Naive B cell (primary cell): ENCODE measurements at places on chromosomes 3 and 15.
A peak's percentile ranks its signal among the peaks of the same experiment; 100 is the strongest.

DNA sequence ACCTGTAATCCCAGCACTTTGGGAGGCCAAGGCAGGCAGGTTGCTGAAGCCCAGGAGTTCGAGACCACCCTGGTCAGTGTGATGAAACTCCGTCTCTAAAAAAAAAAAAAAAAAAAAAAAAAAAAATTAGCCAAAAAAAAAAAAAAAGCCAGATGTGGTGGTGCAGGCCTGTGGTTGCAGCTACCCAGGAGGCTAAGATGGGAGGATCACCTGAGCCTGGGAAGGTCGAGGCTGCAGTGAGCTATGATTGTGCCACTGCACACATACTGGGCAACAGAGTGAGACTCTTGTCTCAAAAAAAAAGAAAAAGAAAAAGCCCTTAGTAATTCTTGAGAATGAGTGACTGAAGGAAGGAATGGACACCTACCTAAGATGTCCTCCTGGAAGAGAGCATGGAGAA lies 105.1 kb downstream of the VGLL4 start:
- no peak for DNase-seq

GRCh38 chr3:190531406-190531805 lies 17.5 kb downstream of the IL1RAP start:
- no peak for DNase-seq

DNA sequence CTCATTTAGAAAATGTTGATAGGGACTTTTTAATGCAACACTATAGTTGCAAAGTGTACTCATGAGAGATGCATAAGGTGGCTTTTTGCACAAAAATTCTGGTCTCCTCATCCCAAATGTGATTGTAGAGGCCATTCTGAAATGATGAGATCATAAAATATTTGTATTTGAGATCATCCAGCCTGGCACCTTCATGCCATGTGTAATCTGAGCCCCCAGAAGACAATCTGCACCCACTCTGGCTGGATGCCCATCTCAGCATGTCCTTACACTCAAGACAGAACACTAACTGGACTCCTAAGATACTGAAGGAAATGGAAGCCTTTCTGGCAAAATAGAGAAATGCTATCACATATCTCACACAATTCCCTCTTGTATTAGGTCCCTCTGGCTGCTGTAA lies 49.2 kb downstream of the SLC7A14 start:
- DNase-seq: no peak

- DNase-seq: no peak
These were observed 75.2 kb downstream of the LRIG1 start for GRCh38 chr3:66425576-66426114.

DNA sequence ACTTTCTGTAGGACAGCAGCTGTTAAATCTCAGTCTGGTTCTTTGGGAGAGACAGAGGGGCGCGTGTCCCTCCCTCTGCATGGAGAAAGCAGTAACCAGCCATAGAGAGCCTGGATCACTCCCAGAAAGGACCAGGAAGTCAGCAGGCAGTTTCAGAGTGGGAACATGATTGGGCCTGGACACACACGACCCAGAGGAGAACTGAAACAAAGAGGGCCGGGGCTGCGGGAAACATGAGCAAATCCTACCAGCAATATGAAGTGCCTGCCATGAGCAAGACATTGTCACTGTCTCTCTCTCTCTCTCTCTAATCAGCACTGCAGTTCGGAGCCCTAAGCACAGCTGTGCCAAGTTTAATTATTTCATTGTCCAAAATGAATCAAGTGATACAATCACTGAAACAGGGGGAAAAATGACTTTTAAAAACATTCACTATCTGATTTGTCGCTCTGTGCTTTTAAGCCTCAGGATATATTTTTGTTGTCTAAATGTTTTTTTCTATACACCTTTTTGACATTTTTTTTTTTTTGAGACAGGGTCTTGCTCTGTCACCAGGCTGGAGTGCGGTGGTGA lies 17.6 kb downstream of the MUC13 start:
- no peak for DNase-seq

GRCh38 chr15:76190070-76190564 lies 121.2 kb downstream of the ETFA start:
- no peak for DNase-seq

DNA sequence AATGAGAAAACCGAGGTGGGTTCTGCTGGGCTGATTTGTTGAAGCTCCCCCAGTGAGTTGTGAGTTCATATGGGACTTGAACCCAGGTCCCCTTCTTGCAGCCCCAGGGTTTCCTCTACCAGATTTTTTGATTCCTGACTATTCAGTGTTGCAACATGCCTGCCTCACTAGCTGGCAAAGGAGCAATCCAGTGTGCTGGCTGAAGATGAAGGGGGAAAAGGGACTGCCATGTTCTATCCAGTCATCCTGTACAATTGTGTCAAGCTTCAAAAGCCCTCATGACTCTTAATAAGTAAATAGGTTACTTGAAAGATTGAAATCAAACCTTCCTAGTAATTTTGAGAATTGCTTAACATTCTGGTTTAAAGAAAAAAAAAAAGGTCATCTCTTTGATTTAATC lies 211.5 kb upstream of the TP63 start:
- no peak for DNase-seq

GRCh38 chr15:62173215-62173614 lies 8.1 kb upstream of the C2CD4B start:
- DNase-seq: no peak

GRCh38 chr3:88090681-88091080 lies 31.6 kb downstream of the ZNF654 start:
- no peak for DNase-seq

DNA sequence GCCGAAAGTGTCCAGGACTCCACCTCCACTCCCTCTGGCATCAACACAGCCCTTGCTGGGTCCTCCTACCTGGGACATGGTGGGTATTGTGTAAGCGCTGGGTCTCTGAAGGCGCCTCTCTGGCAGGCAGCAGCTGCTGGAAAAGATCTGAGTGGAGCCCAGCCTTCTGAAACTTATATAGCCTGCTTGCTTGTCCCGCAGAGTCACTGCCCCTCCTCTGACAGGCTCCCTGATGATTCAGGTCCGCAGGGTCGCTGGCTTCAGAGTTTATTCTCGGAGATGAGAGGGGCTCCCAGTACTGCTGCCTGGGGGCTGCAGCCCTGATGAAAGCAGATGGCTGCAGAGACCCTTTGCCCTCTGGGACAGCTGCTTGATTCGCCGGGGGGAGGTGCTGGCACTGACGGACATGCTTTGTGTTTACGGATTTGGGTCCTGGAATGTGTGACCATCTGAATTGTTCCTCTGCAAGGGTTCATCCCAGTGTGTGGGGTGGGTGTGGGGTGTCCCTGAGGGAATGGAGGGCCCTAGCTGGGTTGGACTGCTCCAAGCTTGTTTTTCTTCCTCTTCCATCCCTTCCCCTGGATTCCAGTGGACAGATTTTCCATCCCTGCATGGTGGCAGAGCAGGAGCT lies at the start of gene MUSTN1:
Gene MUSTN1 (minus strand): TSS at position 149 of the 631 bp plus-strand sequence. CDS start 71 bp downstream, at position 78.
- DNase-seq: no peak

DNA sequence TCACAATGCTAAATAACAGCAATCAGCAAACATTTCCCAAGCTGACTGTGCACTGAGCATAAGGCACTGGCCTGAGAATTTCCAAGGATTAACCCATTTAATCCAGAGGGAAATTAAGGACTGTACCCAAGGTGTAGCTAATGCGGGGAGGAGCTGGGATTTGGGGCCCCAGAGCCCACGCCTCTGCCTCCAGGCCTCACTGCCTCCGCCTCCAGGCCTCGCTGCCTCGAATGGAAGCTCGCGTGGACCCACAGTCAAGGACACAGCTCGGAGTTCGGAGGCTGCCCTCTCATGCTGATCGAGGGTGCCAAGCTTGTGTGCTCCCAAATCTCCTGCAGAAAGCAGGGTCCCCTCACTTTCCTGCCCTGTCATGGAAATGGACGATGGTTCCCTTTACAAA lies 76.5 kb upstream of the SNRPA1 start:
- DNase-seq: no peak

GRCh38 chr15:86362555-86362954 lies 282.9 kb downstream of the AGBL1 start:
- no peak for DNase-seq

- DNase-seq: no peak
These were observed 1.1 kb downstream of the CHD2 start for GRCh38 chr15:92901072-92901761.

- no peak for DNase-seq
These were observed 58.2 kb upstream of the SCN5A start for GRCh38 chr3:38707730-38708129.

DNA sequence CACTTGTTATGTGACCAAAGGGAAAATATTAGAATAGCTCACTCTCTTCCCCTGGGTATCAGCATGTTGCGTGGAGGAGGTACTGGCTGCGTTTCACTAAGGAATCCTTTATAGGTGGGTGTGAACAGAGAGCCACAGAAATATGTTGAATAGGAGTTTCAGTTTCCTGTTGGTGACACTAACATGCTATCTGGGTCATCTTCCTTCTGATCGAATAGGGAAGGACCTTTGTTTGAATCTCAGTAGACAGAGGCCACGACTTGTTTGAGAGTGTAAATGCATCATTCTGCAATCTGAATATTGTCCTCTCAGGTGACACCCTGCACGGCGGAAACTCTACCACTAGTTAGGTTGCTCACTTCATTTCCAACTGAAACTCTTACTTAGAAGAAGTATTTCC lies 157.9 kb upstream of the SLC2A2 start:
- no peak for DNase-seq

- DNase-seq: no peak
These were observed 36.2 kb downstream of the ICE2 start for GRCh38 chr15:60442763-60443162.

- DNase-seq: no peak
These were observed 17.6 kb upstream of the FRMD4B start for GRCh38 chr3:69403454-69403853.

DNA sequence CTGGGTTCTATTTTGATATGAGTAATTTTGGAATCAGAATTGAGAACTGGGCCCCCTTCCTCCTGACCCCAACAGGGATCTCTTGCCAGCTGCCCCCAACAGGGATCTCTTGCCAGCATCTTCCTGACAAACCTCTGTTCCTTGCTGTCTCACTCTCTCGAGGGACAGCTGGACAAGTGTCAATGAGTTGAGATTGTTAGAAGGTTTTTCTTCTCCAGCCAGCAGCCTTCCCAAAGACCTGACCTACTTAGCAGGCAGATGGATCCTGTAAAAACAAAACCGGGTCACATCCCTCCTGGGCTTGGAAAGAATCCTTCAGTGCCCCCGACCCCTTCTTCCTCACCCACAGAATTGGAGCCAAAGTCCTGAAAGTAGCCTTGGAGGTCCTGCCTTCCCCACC lies 21.6 kb downstream of the LIMD1 start:
- DNase-seq: no peak

DNA sequence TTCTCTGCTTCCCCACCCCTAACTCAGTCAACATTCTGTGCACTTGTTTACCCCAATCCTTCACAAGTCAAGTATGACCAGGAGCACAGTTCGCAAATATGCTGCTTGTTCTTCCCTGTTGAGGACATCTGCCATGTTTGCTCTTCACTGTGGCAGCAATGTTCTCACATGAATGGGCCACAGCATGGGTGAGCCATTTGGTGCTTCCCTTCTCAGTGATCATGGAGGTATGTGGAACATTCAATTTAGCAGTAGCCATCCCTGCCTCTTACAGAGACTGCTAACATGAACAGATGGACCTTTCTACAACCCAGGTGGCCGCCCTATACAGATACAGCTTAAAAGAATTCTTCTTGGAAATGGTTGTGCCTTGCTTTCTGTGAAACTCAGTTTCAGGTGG lies 660.1 kb upstream of the SGO1 start:
- no peak for DNase-seq

GRCh38 chr3:26712211-26713026 lies 89.8 kb downstream of the LRRC3B start:
- DNase-seq: no peak

DNA sequence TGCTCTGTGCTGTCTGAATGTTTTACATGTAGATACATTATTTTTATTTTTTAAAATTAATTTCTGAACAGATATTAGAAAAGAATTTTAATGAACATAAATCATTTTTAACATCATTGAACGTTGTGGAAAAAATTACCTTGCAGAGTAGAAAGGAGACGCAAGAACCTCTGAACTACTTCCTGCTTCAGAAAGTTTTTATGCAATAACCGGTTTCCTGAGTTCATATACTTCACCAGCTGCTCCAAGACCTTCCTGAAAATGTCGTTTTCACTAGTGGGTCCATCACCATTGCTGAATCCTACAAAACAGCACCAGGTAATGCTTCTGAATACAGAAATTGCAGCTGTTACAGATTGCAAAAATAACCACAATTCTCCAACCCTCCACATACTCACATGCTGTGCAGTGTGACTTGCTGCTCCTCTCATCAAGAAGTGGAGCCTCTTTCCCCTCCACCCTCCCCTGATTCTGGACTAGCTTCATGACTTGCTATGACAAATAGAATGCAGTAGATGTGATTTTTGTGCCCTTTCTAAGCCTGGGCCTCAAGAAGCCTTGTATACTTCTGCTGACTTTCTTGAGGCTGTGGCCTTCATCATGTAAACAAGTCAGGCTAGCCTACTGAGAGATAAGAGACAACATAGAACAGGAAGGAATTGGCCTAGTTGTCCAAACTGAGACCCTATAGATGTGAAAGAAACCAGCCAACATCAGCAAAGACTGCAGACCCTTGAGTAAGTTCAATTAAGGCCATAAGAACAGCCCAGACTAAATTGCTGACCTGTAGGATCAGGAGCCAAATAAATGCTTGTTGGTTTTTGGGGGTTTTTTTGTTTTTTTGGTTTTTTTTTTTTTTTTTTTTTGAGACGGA lies 80.4 kb downstream of the TRANK1 start:
- no peak for DNase-seq

DNA sequence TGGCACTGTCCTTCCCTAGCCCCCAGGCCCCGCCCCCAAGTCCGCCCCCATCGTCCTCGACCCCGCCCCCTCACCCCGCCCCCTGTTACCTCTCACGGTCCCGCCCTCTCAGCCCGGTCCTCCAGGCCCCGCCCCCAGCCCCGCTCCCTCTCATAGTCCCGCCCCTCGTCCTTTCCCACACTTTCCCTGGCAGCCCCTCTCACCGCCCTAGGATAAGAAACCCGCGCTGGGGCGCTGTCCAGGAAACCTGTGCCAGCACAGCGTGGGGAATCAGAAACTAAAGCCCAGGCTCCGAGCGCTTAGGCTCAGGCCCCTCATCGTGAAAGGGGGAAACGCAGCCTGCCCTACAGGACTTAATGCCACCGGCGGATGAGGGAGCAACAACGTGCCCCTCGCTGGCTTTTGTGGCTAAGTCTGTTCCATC lies 20.9 kb downstream of the TRPM1 start:
- DNase-seq: peak; percentile 55

DNA sequence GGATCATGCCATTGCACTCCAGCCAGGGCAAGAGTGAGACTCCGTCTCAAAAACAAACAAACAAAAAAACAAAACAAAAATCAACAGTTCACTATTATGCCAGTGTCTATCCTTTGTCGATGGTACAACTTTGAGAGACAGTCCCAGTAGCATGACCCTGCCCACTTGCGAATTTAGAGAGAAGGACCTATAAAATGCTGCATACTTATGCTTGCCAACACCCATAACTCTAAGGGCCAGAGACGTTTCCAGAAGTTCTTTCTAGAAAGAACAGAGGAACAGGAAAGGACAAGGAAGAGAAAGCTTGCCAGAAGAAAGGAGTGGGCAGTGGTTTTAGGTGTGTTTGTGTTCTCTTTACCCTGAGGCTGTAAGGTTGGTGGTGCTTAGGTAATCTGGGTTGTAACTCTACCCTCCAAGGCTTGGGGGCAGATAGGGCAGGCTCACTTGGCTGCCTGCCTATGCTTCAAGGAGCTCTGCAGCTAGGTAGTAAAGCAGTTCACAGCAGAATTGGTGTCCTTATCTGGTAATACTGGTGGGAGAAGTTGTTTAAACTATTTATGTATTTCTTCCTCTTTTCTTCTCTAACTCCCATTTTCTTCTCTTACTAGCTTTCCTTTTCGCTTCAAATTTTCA lies 50.6 kb upstream of the SPPL2A start:
- DNase-seq: no peak
